MG63 (cell line): ENCODE measurements at places on chromosomes 2 and 18. TPM values are rescaled to one million over a fixed set of nuclear protein-coding genes. Genes with fewer than 3 reads are reported as not detected.

MYO5B gene
- 8.8 and 31.6 TPM in 2 replicates for total RNA-seq

CCBE1 gene
- 26.3 and 50.0 TPM in 2 replicates for total RNA-seq

PDCD1 gene
- total RNA-seq = not detected in 2 replicates

RNF125 gene
- total RNA-seq = 0.05 and 0.10 TPM in 2 replicates

LMAN2L gene
- total RNA-seq = 28.5 and 32.0 TPM in 2 replicates

KLHL14 gene
- not detected in 2 replicates for total RNA-seq

TTR gene
- total RNA-seq = not detected in 2 replicates

LYG1 gene
- not detected in 2 replicates for total RNA-seq

FOXI3 gene
- total RNA-seq = not detected in 2 replicates

HOXD13 gene
- 3.4 and 5.4 TPM in 2 replicates for total RNA-seq

CPLX4 gene
- total RNA-seq = not detected in 2 replicates

UGT1A9 gene
- not detected in 2 replicates for total RNA-seq

DTNA gene
- 0.22 and 0.33 TPM in 2 replicates for total RNA-seq

KIAA2012 gene
- not detected in 2 replicates for total RNA-seq

TUBB8B gene
- total RNA-seq = not detected in 2 replicates

KCNJ13 gene
- not detected in 2 replicates for total RNA-seq

VAMP5 gene
- 8.3 and 76.7 TPM in 2 replicates for total RNA-seq
